Spinal cord (tissue), 10 donors: ENCODE measurements at places on chromosomes 12 and 14. TPM values are rescaled to one million over a fixed set of nuclear protein-coding genes. Genes with fewer than 3 reads are reported as not detected.

UBE2N gene
- 163 TPM for total RNA-seq

ACRBP gene
- total RNA-seq, result 3.9 TPM

TSPAN8 gene
- total RNA-seq, result 16.1 TPM

GPR33 gene
- not detected for total RNA-seq

FOXN4 gene
- total RNA-seq, result 0.33 TPM
